Glutamatergic neuron (in vitro differentiated cells): ENCODE measurements at places on chromosomes 13 and 19.

- DNase-seq = no peak
Measured at GRCh38 chr13:28529836-28530235, 34.9 kb upstream of the FLT1 start.

DNA sequence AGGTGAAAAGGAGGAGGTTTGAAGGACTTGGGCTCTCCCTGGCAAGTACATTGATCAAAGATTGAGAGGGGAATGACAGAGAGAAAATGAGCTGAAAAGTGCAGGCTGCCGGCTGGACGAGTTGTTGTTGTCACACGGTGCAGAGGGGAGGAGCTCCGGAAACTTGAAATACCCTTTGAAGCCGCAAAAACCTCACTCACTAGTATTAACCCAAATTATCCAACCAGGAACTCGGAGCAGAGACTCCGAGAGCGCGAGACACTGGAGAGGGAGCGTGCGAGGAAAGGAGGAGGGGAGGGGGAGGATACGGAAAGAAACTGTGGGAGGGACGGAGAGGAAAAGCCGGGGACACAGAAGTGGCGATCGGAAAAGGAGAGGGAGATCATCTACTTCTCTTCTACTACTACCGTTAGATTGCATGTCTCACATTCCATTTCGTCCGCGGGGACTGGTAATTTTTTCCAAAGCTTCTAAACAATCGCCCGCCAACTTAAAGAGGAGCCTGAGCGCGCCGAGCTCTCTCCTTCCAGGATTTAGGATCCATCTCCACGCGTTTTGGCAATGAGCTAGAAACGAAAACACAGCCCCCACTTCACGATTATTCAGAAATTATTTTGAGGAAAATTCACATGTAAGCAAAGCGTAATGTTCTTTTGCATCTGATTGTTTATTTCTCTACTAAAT lies at the start of gene DACH1:
Gene DACH1, minus strand, starts transcription at position 74 of the 684 bp plus-strand sequence.
- peak; percentile 46 for DNase-seq

GRCh38 chr19:29016926-29017760 lies 195.8 kb downstream of the UQCRFS1 start:
- no peak for DNase-seq

DNA sequence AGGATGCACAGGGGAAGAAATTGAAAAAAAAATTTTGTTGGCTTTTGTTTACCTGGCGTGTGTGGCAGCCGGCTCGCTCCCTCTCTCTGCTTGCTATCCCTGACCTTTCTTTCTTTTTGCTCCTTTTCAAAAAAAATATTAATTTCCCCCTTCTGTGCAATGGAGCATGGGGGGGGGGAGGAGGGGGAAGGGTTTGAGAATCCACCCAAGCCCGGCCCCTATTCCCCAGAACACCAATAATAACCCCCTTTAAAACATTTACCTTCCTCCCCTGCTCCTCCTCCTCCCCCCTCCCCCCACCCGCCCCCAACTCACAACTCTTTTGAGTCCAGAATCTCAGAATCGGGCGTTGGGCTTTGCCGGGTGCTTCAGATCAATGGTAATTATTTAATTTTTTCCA lies 28.4 kb downstream of the NFIX start:
- no peak for DNase-seq

DNA sequence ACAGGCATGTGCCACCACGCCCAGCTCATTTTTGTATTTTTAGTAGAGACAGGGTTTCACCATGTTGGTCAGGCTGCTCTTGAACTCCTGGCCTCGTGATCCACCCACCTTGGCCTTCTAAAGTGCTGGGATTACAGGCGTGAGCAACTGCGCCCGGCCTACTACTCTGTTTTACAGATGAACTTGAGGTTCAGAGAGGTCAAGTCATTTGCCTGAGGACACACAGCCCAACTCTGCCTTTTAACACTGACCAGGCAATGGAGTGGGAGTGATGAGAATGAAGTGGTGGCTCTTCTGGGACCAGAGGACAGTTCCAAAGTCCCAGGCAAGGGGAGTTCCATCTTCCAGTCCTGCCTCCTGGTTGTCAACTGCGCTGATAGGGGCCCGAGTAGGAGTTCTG lies 41.4 kb downstream of the CERS4 start:
- DNase-seq = no peak

- peak; percentile 68 for DNase-seq
Measured at GRCh38 chr19:7540761-7541474, 5.4 kb downstream of the PNPLA6 start.

DNA sequence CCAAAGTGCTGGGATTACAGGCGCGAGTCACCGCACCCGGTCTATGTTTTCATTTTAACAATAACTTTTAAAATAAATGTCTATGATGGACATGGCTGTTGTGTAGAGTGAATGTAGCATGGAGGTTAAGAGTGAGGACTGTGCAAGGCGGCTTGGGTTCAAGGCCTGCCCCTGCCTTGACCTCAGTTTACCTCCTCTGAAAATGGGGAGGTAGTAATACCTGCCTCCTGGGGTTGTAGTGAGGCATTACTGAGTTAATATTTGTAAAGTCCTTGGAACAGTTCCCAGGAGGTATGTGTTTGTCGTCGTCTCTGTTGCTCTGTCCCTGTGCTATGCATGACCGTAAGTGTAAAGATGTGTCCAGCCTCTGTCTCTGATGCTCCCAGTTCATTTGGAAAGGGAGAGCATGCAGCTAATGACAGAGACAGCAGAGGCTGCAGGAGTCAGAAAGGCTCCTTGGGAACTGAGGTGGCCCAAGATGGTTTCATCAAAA lies 9.4 kb downstream of the GARRE1 start:
- DNase-seq = no peak

DNA sequence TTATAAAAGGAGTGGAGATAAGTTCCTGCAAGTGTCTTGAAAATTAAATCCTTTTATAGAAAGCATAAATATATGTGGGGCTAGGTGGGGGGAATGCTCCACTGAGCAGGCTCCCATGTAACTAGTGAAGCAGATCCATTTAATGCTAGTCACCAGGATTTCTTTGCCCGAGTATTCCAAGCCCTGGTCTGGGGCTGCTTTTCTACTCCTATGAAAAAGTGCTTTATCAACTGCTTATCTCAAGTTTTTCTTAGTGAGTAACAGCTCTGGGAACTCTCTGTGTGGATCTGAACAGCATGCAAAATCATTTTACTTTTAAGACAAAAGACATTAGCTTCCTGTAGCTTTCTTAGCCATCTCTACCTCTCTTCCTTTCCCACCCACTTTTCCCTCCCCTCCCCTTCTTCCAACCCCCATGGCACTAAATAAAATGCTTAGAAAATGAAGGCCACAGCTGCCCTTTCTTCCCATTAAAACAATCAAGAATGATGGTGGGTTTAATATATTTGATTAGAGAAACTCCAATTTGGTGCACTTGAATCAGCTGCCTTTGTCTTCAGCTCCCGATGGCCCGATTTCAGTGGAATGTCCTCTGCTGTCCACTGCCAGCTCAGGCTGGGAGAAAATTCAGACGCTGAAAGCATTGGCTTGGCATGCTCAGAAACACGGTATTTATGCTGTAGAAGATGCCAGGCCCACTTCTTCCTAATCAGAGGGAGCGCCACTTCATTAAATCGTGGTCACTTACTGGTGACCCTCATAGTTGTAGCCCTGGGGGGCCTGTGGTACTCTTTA lies 475.1 kb downstream of the FOXO1 start:
- DNase-seq = no peak

GRCh38 chr13:39676315-39676876 lies 20.9 kb downstream of the COG6 start:
- no peak for DNase-seq

GRCh38 chr13:50594276-50595051 lies 249.0 kb downstream of the DLEU7 start:
- DNase-seq = peak; percentile 36

DNA sequence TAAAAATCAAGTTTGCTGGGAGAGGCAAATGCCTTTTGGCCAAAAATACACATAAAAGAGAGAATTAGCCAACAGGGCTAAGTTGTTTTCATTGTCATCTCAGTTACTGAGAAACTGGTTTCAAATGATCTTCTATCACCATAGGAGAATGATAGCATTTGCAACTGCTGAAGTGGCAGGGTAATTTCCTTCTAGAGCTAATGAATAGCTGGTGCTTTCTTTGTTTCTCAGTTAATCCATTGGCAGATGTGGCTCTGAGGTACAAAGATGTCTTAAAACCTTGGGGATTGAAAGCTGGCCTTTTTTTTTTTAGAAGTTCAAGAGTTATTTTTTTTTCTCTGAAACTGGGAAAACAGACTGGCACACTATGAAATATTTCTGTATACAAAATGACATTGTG lies 332.7 kb upstream of the KLF12 start:
- DNase-seq = no peak

- DNase-seq = no peak
Measured at GRCh38 chr19:46186101-46186716, 38.2 kb downstream of the IGFL2 start.

DNA sequence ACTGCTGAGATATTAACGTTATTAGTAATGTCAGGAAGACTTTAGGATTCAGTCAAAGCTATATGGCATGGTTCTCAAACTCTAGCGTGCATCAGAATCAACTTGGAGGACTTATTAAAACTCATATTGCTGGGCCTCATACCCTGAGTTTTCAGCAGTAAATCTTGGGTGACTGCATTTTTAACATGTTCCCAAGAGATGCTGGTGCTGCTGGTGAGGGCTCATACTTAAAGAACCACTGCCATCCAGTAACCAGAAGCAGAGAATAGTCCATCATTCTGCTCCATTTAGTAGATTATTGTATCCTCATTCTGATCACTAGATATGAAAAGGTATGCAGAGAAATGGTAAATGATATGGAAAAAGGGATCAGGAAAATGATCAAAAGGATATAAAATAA lies 7.9 kb downstream of the GPR12 start:
- no peak for DNase-seq

DNA sequence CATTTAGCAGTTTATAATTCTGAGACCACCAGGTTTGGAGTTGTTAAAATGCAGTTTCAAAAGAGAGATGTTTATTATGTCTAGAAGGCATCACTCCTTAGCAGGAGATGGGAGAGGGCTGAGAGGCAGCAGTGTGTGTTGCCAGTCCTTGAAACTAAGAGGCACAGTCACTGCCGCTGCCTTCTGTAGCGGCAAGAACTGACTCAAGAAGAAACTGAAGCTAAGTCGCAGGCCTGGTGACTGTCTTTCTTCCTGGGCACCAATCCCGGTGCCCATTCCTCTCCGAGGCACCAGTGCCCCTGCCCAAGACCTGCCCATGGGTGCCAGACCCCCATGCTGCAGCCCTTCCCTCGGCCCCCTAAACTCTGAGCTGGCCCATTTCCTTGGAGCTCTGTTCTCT lies 20.1 kb downstream of the N4BP2L1 start:
- DNase-seq = no peak

GRCh38 chr19:23470873-23471545 lies 75.7 kb upstream of the ZNF91 start:
- DNase-seq = peak; percentile 21

DNA sequence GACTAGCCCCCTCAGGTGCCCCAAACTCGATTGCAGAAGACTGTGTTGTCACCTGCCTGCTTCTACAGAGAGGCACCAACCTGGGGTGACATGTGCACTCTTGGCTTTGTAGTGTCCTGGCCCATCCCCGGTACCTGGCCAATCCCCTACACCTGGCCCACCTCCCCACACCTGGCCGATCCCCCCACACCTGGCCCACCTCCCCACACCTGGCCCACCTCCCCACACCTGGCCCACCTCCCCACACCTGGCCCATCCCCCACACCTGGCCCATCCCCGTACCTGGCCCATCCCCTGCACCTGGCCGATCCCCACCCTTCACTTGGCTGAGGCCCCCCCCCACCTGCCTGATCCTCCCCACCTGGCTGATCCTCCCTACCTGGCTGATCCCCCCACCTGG lies 25.4 kb downstream of the ATP11A start:
- DNase-seq = no peak

- DNase-seq = no peak
Measured at GRCh38 chr19:36847968-36848367, 2.7 kb upstream of the ZNF345 start.

GRCh38 chr19:1528596-1529429 lies 4.9 kb downstream of the PLK5 start:
- no peak for DNase-seq

DNA sequence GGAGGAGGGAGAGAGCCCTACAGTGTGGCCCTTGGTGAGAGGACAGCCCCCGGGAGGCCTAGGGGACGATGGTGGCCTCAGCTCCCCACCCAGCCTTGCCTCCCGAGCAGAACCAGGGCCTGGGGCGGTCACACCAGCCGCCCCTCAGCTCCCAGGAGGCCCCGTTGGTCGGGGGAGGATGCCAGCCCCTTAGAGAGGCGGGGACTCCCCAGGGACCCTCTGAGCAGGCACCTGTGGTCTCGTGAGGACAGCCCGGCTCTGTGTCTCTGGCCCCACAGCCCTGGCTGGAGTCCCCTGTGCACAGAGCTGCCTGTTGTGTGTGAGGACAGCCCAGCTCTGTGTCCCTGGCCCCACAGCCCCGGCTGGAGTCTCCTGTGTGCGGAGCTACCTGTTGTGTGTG lies 158.8 kb downstream of the KDM4B start:
- DNase-seq = no peak

DNA sequence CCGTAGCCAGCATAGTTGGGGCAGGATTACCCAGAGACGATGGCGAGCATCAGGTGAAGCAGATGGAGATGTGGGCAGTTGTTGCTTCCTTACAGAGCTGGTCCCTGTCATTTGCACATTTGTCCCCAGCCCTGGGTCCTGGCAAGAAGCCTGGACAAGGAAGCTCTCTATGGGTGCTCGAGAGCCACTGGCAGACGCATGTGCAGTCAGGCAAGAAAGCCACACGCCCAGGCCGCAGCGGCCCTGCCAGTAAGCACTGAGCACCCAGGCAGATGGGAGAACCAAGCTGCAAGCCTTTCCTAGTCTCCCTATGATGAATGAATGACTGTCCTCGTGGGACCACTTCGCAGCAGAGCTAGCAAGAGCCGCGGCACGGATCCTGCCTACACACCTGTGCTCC lies 182.8 kb downstream of the FOXO1 start:
- no peak for DNase-seq

- DNase-seq = no peak
Measured at GRCh38 chr13:22210134-22210930, 539.5 kb downstream of the FGF9 start.

GRCh38 chr13:99977334-99977911 lies 4.2 kb upstream of the ZIC2 start:
- no peak for DNase-seq

GRCh38 chr13:66483712-66484111 lies 746.4 kb downstream of the PCDH9 start:
- no peak for DNase-seq

DNA sequence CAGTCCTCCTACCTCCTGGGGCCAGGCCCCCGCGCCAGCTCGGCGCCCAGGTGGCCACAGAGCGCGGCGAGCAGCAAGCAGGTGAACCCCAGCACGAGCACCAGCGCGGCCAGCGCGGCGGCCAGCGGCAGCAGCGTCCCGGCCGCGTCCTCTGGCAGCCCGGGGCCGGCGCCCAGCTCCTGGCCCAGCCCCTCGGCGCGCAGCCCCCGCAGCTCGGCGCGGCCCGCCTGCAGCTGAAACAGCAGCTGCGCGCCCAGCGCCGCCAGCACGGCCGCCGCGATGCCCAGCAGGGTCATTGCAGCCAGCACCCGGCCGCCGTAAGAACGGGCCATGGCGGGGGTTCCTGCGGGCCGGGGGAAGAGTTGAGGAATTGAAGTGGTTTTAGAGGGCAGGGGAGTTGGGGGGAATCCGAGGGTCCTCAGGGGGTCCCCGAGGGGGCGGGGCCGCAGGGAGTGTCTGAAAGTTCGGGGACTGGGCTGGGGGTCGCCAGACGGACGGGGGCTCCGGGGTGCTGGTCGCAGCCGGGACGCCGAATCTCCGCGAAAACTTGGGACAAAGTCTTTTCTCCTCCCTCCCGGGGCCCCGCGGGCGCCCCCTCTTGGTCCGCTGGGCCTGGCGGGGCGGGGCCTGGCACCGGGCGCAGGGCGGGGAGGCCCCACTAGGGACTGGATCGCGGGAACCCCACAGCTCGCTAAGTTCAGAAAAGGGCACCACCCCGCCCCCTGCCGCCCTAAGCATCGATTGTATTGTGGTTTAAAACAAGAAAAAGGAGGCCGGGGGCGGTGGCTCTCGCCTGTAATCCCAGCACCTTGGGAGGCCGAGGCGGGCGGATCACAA lies at the start of gene TMEM221:
Gene TMEM221, minus strand, starts transcription at position 538 of the 837 bp plus-strand sequence. Its CDS starts 206 bp downstream, at position 332.
- DNase-seq = peak; percentile 59
